ENCODE measurements at places on chromosomes 6 and 20.
A peak's percentile ranks its signal among the peaks of the same experiment; 100 is the strongest.

DNA sequence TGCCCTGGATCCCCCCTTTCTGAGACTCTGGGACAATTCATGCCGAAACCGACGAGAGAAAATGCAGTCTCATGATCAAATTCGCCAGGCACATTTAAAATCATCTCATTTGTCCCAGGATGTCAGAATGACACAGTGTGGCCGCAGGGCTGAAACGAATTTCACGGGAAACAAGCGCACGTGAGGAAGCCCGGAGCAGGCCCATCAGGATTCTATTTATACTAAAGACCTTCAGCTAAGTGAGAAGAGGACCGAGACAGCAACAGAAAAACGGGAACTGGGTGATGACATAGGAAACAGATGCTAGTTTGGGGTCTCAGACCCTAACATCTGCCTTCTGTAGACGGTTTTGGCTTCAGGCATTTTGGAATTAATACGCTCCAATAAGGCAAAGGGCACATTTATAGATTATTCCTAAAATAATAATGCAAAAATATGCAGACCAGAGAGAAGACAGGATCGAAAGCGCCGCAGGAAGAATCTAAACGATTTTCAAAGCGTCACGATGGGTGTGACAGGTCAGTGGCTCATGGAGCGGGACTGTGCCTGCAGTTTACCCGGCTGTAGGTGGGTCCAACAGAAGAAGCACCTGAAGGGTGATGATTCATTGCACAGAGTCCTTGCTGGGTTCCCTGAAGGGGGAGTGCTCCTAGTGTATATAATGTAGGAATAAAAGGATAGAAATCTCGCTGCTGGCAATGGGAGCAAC is 80.8 kb upstream of the MPC1 start:
- DNase-seq, result no peak

DNA sequence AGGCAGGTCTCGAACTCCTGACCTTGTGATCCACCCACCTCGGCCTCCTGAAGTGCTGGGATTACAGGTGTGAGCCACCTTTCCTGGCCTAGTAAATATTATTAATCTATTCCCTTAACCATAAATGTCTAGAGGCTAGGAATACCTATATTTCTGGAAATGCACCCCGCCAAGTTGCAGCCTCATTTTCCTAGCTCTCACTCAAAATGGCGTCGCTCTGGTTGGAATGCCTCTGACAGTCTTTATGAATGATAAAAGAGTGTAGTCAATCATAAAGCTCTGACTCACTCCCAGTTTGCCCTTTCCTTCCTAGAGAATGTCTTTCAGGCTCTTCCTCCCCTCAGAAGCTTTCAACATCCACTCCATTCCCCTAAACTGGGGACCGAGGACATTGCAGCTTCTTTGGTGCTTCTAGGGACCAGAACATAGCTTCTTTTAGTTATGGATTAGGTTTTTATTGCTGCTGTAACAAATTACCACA is 14.1 kb upstream of the TRIM26 start:
- no peak for DNase-seq

DNA sequence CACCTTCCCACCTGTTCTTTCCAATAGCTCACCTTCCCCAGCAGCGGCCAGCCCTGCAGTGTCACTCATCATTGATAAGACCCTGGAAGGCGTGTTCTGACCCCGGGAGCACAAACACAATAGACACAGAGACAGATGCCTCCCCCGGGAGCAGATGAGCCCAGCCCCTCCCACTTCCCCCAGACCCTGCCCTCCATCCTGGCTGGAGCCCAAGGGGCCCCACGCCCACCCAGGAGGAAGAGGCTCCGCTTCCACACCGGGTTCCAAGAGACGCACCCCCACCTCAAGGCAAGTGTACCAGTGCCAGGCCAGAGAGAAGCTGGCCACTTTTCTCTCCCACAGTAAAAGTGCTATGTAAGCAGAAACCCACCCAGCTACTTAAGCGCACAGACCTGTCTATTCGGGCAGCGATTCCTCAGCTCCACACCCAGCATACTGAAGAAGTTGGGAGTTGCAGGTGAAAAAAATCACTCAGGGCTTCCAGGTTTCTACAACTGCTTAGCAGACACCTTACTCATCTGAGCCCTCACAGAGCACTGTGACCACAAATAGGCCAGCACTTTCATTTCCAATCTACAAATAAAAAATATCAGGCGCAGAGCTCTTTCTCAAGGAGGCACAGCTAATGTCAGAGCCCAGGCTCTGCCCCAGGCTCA is 93.4 kb upstream of the NXT1 start:
- peak; percentile 37 for DNase-seq

- DNase-seq, result no peak
These were observed 35.7 kb downstream of the IGF2R start for GRCh38 chr6:160004419-160005175.

- no peak for DNase-seq
These were observed 911.1 kb upstream of the MAN1A1 start for GRCh38 chr6:120260636-120261035.

GRCh38 chr6:46781478-46782378 is 11.5 kb upstream of the MEP1A start:
- DNase-seq, result peak; percentile 56

GRCh38 chr6:142714951-142715785 is 229.8 kb downstream of the HIVEP2 start:
- no peak for DNase-seq
